ENCODE measurements at places on chromosomes 16 and 17.

GRCh38 chr16:50301626-50302471 lies 35.5 kb downstream of the ADCY7 start:
- no peak for DNase-seq

- DNase-seq, result no peak
These were observed 9.5 kb upstream of the CDH15 start for GRCh38 chr16:89161763-89162713.

GRCh38 chr16:77788181-77789084 lies at the start of gene VAT1L:
TSS of gene VAT1L (plus strand) at chr16:77788564. CDS start at chr16:77788683, 119 bp downstream.
- DNase-seq, result no peak

DNA sequence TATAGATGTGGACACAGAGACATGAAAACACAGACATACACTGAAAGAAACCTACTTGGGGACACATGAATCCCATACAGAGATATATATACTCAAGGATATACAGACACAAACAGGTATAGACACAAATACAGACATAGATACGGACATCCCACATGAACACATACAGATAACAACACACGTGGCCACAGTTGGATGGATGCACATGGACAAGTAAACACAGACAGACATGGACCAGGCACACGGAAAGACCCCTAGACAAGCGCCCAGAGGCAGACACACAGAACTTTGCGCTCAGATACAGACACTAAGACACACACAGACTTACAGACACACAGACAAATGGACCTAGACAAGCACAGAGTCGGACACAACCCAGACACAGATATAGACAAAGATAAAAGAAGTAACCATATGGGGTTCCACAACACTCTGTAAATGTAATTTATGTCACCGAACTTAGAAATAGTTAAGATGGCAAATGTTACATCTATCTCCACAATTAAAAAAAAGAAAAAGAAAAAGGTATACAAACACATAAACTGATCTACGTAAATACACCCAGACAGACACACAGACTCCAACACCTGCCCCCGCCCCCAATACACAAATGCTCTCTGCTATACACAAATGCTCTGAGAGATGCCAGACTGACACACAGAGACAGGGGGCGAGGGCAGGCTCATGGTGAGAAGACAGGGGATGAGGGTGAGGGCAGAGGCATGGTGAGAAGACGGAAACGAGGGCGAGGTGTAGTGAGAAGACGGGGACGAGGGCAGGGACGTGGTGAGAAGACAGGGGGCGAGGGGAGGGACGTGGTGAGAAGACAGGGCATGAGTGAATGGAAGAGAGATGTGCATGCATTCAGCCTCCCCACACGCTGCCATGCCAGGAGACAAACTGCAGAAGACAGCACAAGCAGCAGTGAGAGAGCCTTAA lies 118.3 kb downstream of the SMG6 start:
- DNase-seq, result peak; percentile 14

DNA sequence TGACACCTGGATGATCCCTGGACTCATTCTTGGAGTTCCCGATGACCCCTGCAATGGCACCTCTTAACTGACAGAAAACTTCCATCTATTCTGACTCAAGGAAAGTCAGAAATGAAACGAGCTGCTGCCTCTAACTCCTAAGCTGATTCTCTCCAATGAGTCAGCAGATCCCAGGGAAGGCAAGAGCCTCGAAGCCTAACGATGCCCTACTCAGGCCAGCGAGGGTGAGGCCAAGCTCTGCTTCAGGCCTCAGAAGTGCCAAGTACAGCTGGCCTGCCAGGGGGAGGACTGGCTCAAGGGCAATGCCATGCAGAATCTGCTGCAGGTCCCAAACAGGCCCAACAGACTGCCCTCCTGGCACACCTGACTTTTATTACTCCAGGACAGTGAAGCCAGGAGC lies 36.3 kb downstream of the PLXDC1 start:
- no peak for DNase-seq

- DNase-seq, result no peak
These were observed 621.0 kb downstream of the WWOX start for GRCh38 chr16:78720416-78720815.

GRCh38 chr17:3335876-3336275 lies 37.7 kb upstream of the OR3A1 start:
- no peak for DNase-seq

DNA sequence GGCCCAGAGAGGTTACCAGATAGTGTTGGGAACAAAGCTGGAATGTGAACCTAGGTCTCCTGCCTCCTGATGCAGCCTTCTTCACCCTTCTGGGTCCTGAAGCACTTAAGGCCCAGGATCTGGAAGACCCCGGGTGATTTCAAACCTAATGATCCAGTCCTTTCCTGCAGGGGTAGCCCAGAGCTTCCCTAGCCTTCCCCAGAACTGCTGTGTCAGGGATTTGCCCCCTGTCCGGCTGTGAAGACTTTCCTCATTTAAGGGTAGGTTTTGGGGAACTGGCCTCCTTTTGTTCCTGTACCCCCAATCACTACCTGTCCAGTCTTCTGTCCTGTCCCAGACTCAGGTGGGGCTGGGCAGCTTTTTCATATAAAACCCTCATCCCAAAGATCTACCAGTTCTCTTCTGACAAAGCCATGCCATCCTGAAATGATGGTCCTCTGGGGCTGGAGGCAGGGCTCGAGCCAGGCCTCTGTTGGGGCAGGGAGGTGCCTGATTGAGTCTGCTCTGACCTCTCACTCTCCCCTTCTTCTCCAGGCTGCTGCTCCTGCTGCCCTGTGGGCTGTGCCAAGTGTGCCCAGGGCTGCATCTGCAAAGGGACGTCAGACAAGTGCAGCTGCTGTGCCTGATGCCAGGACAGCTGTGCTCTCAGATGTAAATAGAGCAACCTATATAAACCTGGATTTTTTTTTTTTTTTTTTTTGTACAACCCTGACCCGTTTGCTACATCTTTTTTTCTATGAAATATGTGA lies 1.3 kb downstream of the MT1X start:
- DNase-seq, result no peak

GRCh38 chr17:41532947-41533570 lies 5.0 kb upstream of the KRT19 start:
- no peak for DNase-seq

DNA sequence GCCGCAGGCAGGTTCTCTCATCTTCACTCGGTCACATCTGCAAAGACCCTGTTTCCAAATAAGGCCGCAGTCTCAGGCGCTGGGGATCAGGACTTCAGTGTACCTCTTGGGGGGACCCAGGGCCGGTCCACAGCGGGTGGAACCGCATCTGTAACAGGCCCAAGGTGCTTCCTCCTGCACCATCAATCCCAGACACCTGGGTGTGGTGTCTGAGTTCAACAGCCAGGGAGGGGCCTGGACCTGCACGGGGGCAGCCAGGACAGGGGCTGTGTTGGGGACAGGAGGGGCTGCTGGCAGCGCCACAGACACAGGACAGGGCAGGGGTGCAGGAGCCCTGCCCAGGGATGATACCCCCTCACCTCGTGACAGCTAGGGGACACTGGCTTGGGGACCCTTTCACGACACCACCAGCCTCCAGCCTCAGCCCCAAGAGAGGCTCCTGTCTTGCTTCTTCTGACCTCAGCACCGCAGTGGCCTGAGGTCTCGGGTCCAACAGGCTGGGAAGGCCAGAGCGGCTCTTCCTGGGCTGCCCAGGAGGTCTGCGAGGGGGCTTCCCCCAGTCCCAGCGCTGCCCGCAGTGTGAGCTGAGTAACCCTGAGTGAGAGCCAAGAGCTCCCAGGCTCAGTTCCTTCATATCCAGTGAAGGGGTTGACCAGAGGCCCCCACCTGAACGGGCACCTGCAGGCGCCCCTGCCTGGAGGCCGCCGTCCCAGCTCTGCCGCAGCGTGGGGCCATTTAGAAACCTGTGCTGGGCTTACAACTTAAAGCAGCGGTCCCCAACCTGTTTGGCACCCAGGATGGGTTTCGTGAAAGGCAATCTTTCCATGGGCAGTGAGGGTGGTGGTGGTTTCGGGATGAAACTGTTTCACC lies 30.7 kb upstream of the BAHCC1 start:
- DNase-seq, result no peak

GRCh38 chr16:51097729-51098128 lies 53.3 kb downstream of the SALL1 start:
- no peak for DNase-seq

- DNase-seq, result no peak
These were observed 17.0 kb upstream of the CDH15 start for GRCh38 chr16:89154390-89155183.

All from T-cell (primary cell).